ENCODE measurements at places on chromosomes 11 and 22. TPM values are rescaled to one million over a fixed set of nuclear protein-coding genes. Genes with fewer than 3 reads are reported as not detected.

Gene AASDHPPT
- total RNA-seq = 31.2 TPM

Gene BLID
- not detected for total RNA-seq

Gene APOL5
- total RNA-seq = not detected

Gene H19
- total RNA-seq = not detected

Gene ZNRF3
- total RNA-seq = 1.3 TPM

Gene POU2AF3
- not detected for total RNA-seq

Gene OR5M11
- not detected for total RNA-seq

Gene OR6A2
- 0.05 TPM for total RNA-seq

Gene MRGPRX3
- total RNA-seq = not detected

Gene CELSR1
- 0.08 TPM for total RNA-seq

Gene MCAM
- 2.9 TPM for total RNA-seq

Gene FAM181B
- total RNA-seq = not detected

Gene RFPL3
- not detected for total RNA-seq

Gene MOGAT2
- total RNA-seq = not detected

Gene MUC5AC
- not detected for total RNA-seq

Gene CNGA4
- total RNA-seq = 0.16 TPM

Gene OR9I1
- not detected for total RNA-seq

Gene OR51I1
- not detected for total RNA-seq

Gene STK33
- total RNA-seq = 3.7 TPM

Gene RIC3
- 7.8 TPM for total RNA-seq

Gene PCF11
- total RNA-seq = 65.9 TPM

Gene MUC6
- not detected for total RNA-seq

Gene NPAS4
- 0.34 TPM for total RNA-seq

Gene RASD2
- 0.08 TPM for total RNA-seq

Gene SHISA8
- not detected for total RNA-seq

Gene SCT
- total RNA-seq = not detected

Gene UBQLN3
- not detected for total RNA-seq

Gene C11orf86
- total RNA-seq = not detected

Gene LRP4
- total RNA-seq = not detected

Gene WNT11
- 0.83 TPM for total RNA-seq

Gene PACSIN2
- 30.8 TPM for total RNA-seq

Gene GGTLC2
- total RNA-seq = not detected
